Lower leg skin (tissue), 4 donors: ENCODE measurements at places on chromosomes 7 and 10.

- DNase-seq: no peak
Observed at GRCh38 chr10:53088961-53089360, 316.4 kb upstream of the MBL2 start.

DNA sequence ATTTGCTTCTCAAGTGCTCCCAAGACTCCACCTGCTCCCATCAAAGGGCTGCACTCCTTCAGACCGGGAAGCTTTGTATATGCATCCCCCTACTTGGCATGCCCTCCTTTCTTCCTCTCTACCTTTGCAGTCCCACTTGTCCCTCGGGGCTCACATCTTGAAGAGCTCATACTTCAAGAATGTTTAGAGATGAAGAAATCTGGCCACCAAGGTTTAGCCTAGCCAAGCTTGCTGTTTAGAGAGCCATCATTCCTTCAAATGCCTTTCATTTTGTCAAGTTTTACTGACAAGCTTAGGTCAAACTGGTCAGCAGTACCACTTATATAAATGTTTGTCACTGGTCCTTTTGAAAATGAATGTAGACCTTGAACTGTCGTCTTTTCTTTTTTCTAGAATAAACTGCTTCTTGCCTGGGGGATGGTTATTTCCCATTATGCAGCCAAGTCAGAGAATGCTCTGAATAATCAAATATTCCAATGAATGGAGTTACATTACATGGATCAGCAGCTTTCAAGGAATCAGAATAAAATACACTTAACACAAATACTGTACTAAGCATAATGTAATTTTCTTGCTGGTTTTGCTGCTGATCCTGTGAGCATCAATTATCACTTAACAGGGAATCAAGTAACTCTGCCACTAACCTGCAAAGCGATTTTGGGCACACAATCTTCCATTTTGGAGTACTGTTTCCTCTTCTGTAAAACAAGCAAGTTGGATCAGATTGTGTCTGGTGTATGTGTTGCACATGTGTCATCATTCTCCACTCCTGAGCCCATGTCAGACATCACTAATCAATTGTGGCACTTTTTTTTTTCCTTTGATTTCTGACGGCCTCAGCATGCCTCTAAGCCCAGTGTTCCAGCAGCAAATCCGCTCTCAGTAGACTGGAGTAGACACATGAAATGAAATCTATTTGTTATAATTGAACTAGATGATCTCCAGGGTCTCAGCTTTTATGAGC lies 357.9 kb downstream of the PTEN start:
- no peak for DNase-seq

DNA sequence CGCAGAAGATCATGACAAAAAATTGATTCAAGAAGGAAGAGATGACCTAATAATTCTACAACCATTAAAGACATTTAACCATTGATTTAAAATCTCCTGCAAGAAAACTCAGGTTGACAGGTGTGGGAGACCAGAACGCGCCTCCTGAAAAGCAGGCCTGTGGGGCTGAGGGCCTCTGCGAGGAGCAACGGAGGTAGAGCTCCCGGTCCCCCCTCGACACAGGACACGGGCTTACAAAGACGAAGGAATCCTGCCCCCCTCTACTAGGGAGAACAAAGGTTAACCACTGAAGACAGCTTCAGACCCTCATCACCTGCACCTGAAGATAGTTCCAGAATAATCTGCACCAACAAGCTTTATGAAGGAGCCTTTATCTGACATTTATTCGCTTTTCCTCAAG lies 55.9 kb upstream of the INPP5A start:
- DNase-seq: no peak

DNA sequence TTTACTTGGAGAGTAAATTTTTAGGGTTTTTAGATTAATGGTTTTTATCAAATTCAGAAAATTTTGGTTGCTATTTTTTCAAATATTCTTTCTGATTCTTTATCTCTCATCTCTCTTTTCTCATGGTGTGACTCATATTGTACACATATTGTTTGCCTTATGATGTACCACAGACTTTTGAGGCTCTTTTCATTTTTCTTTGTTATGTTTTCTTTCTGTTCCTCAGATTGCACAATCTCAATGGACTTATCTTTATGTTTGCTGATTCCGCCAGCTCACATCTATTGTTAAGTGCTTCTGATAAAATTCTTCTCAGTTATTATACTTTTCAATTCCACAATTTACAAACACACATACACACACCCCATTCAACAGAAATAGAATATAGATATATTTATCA lies 168.2 kb upstream of the IGFBP3 start:
- no peak for DNase-seq

DNA sequence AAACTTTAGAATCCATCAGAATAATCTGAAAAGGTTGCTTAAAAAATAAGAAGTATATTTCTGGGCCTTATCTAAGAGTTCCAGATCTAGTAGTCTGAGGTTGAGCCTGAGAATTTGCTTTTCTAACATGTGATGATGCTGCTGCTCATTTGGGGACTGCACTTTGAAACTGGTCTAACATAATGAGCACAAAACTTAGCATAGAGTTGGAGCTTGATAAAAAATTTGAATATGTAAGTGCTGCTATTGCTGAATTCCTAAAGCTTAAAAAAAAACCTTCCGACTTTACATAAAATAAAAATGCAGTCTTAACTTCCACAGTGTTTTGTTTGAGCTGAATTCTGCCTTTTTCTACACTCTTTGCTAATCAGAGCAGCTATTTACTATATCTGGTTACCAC lies 48.8 kb downstream of the GLCCI1 start:
- no peak for DNase-seq
